ENCODE measurements at places on chromosomes 16 and 17.
A peak's percentile ranks its signal among the peaks of the same experiment; 100 is the strongest.

DNA sequence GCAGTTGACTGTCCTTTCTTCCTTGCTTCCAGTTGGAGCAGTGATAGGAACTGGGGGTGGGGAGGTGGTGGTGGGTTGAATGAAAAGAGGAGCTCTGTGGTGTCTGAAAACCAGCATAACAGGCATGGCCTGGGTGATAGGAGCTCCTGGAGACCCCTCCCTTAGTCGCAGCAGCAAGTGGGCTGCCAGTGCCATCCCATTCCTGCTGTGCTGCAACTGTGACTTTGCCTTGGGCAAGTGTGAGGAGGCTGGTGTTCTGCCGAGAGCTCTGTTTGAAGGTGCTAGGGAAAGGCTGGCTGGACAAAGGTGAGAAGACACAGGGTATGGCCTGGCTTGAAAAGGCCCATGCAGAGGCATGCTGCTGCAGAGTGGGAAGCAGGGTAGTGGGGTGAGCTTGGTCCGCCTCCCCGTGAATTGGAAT lies 2.7 kb upstream of the CDK5R1 start:
- no peak for DNase-seq

DNA sequence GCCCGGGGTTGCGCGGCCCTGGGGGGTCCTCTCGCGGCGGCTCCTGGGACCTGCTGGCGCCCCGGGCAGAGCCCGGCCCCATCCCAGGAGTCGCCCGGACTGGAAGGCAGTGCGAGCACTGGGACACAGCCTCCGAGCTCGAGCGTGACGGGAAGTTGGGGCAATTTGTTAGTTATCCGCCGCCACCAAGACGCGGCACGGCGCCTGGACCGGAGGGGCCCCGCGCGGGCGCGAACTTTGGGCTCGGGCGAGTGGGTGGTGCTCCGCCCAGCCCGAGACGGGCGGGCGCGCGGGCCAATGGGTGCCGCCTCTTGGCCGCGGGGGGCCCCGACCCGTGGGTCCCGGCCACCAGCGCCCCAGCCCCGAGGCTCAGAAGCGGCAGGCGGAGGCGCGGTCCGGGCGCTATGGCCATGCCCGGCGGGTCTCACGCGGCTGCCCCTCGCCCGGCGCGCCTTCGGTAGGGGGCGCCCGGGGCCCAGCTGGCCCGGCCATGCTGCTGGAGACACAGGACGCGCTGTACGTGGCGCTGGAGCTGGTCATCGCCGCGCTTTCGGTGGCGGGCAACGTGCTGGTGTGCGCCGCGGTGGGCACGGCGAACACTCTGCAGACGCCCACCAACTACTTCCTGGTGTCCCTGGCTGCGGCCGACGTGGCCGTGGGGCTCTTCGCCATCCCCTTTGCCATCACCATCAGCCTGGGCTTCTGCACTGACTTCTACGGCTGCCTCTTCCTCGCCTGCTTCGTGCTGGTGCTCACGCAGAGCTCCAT lies at the start of gene ADORA2B:
TSS of gene ADORA2B (plus strand) at position 372 of the 768 bp plus-strand sequence. CDS start at position 491, 119 bp downstream.
- DNase-seq, result peak; percentile 67

DNA sequence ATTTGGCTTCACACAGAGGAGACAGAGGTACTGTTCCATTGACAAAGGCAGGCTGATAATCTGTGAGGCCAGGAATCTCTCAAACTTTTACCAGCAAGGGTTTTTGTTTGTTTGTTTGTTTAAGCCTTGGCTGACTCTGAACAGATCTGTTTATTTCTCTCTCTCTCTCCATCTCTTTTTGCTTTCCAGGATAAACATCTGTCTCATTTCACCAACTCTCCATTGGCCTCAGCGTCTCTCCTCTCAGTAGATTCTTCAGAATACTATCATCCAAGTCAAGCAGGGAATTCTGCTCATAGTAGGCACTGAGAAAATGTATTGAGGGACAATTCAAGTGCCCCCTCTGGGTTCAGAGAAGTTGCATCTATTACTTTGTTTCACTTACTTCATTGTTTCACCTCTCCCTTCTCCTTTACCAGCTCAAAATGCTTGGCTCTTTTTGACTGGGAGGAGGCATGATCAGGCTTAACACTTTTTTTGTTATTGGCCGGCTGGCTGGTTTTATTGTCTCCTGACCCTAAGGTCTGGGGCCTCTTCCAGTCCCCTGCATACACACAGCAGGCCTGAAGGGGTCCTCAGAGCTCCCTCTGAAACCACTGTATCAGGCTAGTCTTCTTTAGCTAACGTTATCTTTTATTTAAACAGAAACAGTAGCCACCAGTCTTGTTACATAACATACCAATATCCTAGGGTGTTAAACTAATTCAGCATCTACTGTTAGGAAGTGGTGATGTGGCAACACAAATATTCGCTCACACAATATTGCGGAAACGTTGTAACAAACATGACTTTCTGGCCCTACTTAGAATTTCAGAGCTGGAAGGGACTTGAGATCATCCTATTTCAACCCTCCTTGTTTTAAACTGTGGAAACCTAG lies 2.0 kb upstream of the YPEL2 start:
- DNase-seq, result peak; percentile 61

- no peak for DNase-seq
Observed at GRCh38 chr16:86074651-86075487, 175.9 kb downstream of the IRF8 start.

GRCh38 chr17:44533533-44534246 lies 23.6 kb upstream of the FZD2 start:
- peak; percentile 97 for DNase-seq

- DNase-seq, result no peak
Observed at GRCh38 chr17:34979650-34980352, 511 bp upstream of the LIG3 start.

DNA sequence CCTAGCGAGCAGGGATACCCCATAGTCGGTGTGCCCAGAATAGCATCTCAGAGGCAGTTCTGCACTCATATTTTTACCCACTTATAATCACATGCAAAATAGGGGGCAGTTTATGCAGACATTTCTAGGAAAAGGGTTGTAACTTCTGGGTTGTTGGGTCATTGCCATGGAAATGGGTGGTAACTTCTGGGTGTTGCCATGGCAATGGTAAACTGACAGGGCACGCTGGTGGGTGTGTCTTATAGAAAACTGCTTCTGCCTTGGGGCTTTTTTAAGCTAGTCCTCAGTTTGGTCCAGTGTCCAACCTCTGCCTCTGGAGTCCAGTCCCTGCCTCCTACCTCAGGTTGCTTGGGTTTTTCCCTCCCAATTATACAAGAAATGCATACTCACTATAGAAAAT lies 7.4 kb upstream of the SPAG9 start:
- peak; percentile 20 for DNase-seq

DNA sequence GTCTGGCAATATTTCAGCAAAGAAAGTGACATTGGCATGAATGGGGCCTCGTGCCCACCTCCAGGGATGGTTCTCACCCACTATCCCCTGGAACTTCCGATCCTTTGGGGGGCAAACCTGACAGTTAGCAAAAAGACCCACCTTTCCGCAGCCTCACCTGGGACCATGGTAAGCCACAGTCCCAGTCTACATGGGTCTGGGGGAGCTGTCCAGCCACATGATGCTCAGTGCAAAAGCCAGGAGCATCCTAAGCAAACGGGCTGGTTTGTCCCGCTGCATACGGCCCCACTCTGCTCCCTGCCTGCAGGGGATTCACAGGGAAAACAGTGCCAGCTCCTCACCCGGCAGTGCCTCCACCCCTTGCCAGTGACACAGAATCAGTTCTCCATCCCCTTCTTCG lies 19.3 kb downstream of the AIPL1 start:
- DNase-seq, result no peak

- no peak for DNase-seq
Observed at GRCh38 chr16:67372664-67373063, 20.6 kb downstream of the TPPP3 start.

- no peak for DNase-seq
Observed at GRCh38 chr16:12611916-12612597, 191.6 kb downstream of the CPPED1 start.

- DNase-seq, result no peak
Observed at GRCh38 chr17:36550491-36551417, 6.0 kb downstream of the GGNBP2 start.

DNA sequence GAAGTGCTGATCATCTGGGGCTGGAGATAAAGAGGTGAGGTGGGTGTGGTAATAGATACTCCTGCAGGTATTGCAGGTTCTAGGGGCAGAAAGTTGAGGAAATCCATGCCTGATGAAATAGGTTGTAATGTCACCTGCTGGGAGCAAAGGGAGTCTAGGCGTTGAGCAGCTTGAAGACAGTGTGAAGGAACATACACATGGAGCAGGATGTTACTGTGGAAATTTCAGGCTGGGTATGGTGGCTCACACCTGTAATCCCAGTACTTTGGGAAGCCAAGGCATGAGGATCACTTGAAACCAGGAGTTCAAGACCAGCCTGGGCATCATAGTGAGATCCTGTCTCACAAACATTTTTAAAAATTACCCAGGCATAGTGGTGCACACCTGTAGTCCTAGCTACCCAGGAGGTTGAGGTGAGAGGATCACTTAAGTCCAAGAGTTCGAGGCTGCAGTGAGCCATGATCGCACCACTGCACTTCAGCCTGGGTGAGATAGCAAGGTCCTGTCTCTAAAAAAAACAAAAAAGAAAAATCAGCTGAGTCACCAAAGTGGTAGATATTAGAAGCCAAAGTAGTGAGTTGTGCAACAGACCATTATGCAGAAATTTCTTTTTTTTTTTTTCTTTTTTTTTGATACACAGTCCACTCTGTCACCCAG lies 9.1 kb upstream of the CRYBA1 start:
- DNase-seq, result no peak

GRCh38 chr17:65562206-65562531 lies 721 bp upstream of the AXIN2 start:
- no peak for DNase-seq

GRCh38 chr17:45431531-45432404 lies 902 bp downstream of the ARHGAP27 start:
- peak; percentile 96 for DNase-seq
